ENCODE measurements at places on chromosomes 1 and 21. TPM values are rescaled to one million over a fixed set of nuclear protein-coding genes. Genes with fewer than 3 reads are reported as not detected.

Gene KCND3
- total RNA-seq, result not detected

Gene FOXO6
- not detected for total RNA-seq

Gene STMN1
- 550 TPM for total RNA-seq

Gene CITED4
- total RNA-seq, result 13.5 TPM

Gene PEX19
- 51.2 TPM for total RNA-seq

Gene BRINP3
- total RNA-seq, result not detected

Gene HSPB7
- not detected for total RNA-seq

Gene RAB3B
- total RNA-seq, result 0.08 TPM

Gene APOBEC4
- total RNA-seq, result not detected

Gene NIBAN1
- total RNA-seq, result 29.1 TPM

Gene USH2A
- total RNA-seq, result not detected

Gene REN
- total RNA-seq, result not detected

Gene ANGPTL3
- not detected for total RNA-seq
